ENCODE measurements at places on chromosomes 2 and 18.

GRCh38 chr2:234490271-234491091 is 6.4 kb downstream of the ARL4C start:
- DNase-seq, result no peak

DNA sequence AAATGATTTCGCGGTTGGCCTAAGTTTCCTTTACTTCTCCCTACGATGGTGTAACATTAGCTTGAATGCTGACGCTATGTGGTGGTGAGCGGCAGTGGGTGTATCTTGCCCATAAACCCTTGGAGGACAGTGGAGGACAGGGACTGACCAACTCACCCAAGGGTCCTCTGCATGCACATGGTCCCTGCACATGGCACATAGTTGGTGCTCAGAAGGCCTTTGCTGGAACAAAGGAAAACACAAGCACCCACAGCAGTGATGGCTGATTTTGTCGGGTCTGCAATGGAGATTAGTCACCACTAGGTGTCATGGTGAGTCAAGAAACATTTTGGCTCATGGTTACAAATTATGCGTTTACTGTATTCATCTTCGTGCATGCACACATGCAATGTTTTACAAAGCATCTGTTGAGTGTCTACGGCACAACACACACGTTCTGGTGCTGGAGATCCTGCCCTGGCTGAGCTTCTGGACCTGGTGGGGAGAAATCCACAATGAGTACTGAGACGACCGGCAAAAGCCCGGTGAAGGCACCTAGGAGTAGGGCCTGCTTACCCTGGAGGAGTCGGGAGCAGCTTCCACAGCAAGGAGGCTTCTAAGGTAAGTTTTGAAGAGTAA is 44.0 kb downstream of the PDCL3 start:
- peak; percentile 17 for DNase-seq

GRCh38 chr2:235770909-235771820 is 277.3 kb downstream of the AGAP1 start:
- DNase-seq, result no peak

DNA sequence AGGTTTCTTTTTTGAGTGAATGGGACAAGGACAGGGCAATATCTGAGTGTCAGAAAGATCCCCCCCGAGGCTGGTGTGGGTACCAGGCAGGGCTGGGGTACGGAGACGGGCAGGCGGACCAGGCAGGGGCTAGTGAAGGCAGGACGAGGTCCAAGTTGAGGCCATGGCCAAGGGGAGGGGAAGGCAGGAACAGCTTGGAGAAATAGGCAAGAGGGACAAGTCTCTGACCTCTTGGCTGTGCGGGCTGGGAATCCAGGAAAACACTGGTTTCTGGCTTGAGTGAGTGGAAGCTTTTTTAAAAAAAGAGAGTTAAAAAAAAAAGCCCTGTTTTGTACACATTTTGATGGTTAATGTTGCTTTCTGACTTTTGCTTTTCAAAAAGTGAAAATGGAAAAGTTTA is 30.3 kb downstream of the ASAP2 start:
- DNase-seq, result peak; percentile 26

GRCh38 chr2:20745924-20746555 is 76.9 kb downstream of the LDAH start:
- DNase-seq, result no peak

- DNase-seq, result no peak
Observed at GRCh38 chr2:67320861-67321587, 76.1 kb upstream of the ETAA1 start.

DNA sequence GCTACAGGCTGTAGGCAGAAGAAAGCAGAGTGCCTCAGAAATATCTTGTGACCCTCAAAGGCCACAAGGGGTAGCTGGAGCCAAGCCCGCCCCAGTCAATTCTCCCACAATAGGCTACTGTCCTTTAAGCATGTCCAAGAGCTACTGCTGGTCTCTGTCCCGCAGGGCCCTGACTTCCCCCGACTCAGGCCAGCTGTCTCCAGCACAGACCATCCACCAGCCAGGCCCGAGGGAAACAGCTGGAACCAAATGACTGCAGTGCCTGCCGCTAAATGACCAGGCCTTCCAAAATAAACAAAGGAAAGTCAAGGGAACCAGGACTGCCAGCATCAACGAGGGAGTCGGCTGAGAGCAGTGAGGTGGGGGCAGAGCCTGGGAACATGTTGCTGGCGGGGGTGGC is 36.7 kb downstream of the MCFD2 start:
- DNase-seq, result no peak

GRCh38 chr2:61710711-61711110 is 143.1 kb downstream of the FAM161A start:
- no peak for DNase-seq

GRCh38 chr2:218063486-218063885 is 5.6 kb upstream of the RUFY4 start:
- DNase-seq, result no peak

DNA sequence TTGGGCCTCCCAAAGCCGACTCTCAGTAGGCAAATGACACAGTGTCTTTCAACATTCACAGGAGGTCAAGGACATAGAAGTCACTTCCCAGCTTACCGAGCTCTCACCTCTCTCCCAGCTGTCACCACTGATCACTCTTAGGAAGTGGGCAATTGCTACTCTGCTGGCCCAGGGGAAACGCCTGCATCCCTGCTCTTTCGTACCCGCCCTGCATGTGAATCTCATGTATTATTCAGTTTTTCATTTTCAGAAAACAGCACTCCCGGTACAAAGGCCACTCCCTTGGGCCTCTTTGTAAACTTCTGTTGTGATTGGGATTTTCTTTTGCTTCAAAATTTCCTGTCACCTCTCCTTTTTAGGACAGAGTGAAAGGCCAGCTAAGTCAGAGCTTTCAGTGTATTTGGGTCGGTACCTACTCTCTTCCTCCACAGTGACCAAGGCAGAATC is 15.4 kb downstream of the MRPL44 start:
- DNase-seq, result no peak

GRCh38 chr2:239203443-239204135 is 197.2 kb downstream of the HDAC4 start:
- DNase-seq, result no peak

- no peak for DNase-seq
Observed at GRCh38 chr2:194739217-194739616, 917.8 kb upstream of the SLC39A10 start.

- no peak for DNase-seq
Observed at GRCh38 chr2:96574364-96574763, 37.8 kb downstream of the ARID5A start.

DNA sequence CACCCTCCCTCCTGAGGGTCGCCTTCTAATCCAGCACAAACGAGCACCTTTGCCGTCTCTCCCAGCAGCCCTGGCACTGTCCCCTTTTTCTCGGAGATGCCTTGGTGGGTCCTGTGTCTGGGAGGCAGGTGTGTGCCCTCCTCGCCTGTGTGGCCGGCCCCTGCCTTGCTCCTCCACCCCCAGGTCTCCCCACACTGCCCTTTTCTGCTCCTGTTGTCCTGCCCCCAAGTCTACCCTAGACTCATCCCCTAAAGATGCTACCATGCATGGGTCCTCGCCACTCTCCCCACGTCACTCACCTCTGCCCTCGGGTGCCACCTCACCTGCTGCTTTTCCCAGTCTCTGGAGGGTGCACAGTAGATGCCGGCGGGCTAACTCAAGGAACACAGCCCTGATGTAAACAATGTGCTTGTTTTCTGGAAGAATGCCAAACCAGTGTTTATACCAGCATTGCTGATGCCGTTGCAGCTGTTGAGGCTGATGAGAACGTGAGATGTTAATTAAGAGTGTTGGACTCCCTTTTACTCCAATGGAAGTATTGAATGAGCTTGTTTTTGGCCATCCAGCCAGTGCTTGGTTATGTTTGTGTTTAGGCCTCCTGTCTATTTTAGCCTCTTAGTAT is 223.1 kb downstream of the AGAP1 start:
- no peak for DNase-seq

- DNase-seq, result no peak
Observed at GRCh38 chr2:215434447-215435279, 1.2 kb downstream of the FN1 start.

DNA sequence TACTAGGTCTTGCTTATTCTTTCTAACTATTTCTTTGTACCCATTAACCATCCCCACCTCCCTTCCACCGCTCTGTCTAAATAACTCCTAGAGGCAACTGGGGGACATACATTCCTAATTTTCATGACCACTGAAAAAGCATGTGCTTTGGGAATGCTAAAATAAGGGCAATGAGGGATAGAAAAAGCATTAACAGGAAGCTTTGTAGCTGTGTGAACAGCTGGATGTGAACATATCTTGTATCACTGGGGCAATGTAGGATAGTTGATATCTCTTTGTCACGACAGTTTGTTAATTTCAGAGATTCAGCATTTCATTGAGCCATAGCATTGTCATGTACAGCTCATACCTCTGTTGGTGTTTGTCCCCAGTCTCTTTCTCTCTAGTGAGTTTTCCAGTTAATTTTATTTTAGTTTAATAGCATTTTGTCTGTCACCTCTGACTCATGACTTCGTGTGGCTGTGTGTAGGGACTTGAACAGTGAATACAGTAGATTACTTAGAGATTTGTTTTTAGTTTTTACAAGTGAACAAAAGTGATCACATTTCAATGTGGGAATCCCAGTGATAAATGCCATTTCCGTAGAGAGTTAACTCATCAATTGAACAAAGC is 230.3 kb upstream of the NRP2 start:
- DNase-seq, result no peak

GRCh38 chr2:27915874-27916273 is 25.3 kb downstream of the BABAM2 start:
- no peak for DNase-seq

DNA sequence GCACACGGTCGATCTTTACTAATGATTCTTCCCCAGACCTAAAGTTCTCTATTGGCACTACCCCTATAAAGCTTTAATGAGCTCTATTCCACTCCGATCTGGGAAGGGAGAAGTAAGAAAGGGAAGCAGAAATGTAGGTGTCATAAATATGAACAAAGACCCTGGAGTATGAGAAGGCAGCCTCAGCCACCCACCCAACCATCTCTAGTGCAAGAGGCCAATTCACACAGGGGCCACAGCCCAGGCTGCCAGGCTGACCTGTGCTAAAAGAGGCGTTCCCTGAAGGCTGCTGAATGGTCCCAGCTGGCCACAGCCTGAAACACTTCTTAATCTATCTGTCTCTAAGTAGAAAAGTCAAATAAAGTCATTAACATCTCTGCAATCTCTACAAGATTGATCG is 60.1 kb upstream of the ACTR3 start:
- no peak for DNase-seq

GRCh38 chr18:25284861-25285550 is 67.0 kb downstream of the ZNF521 start:
- DNase-seq, result no peak

DNA sequence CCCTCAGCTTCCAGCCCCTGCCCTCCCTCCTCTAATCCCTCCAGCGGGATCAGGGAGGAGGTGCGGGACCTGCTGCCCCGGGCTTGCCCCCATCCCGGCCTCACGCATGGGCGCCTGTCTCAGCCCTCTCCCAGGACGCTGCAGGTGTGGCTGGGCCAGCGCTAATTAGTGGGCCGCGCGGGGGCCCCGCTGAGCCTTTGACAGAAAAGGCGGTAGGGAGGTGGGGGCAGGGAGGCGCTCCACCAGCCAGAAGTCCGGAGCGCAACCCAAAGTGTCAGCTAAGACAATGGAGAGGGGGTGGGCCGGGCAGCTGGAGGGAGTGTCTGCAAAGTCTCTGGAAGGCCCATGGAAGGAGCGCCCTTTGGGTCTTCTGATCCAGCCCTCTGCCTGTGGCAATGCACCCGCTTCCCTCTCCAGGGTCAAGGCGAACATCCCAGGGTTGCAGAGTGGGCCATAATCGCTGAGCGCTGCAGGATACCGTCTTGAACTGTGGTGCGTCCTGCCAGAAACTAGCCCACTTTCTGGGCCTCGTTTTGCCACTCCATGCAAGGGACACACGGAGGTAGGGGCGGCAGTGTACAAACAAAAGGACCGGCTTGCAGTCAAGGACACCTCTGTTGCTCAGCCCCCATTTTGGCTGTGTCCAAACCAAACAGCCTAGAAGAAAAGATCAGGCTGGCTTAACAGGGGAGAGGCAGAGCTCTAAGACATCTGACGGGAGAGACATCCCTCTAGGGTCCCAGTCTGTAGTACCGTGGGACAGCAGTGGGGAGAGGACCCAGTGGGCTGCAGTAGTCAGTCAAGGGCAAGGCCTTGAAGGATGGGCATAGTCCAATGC is 3.5 kb downstream of the ATP6V1B1 start:
- no peak for DNase-seq

- DNase-seq, result peak; percentile 26
Observed at GRCh38 chr2:17877811-17878280, 621 bp upstream of the KCNS3 start.

GRCh38 chr2:55420439-55420725 is 726 bp upstream of the CCDC88A start:
- no peak for DNase-seq

- DNase-seq, result no peak
Observed at GRCh38 chr2:44559108-44559507, 197.4 kb downstream of the CAMKMT start.

- no peak for DNase-seq
Observed at GRCh38 chr2:33321236-33321771, 155.1 kb upstream of the RASGRP3 start.

DNA sequence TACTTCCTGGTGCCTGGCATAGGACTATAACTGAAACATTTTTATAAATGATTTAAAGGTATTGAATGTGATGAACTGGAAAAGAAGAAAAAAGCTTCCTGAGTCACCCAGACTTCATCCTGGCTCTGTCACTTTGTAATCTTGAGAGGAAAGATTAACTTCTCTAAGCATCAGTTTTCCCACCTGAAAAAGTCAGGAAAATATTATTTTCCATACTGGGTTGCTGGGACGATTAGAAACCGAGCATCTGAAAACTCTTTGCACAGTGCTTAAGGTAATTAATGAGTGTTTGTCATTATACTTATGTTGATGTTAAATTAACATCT is 71.8 kb downstream of the FMNL2 start:
- no peak for DNase-seq

GRCh38 chr2:182726473-182726872 is 10.4 kb downstream of the DNAJC10 start:
- DNase-seq, result no peak

DNA sequence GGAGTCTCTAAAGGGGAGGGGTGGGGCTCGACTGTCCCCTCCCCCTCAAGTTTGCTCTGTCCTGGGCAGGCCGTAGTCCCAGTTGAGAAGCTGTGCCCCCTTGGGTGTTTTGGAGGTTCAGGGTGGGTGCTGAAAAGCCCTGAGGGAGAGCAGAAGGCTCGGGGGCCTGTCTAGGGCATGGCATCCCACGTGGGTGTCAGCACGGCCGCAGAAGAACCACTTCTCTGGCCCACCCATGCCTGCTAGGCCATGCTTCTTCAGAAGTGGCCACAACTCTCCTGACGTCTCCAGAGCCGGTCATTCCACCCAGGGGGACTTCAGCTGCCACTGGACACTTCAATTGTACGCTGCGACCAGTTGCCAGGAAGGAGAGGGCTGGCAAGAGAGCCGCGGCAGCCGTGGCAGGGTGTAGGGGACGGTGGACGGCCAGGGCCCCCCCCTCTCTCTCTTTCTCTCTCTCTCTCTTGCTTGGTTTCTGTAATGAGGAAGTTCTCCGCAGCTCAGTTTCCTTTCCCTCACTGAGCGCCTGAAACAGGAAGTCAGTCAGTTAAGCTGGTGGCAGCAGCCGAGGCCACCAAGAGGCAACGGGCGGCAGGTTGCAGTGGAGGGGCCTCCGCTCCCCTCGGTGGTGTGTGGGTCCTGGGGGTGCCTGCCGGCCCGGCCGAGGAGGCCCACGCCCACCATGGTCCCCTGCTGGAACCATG is at the start of gene INPP5D:
TSS of gene INPP5D (plus strand) at position 546 of the 704 bp plus-strand sequence. CDS start at position 683, 137 bp downstream.
- DNase-seq, result peak; percentile 52
